M059J (cell line): ENCODE measurements at places on chromosomes 7 and 10. TPM values are rescaled to one million over a fixed set of nuclear protein-coding genes. Genes with fewer than 3 reads are reported as not detected.

The TMEM229A gene
- not detected in 2 replicates for total RNA-seq

The HOXA2 gene
- total RNA-seq, result 1.7 and 2.2 TPM in 2 replicates

The PPP1R3C gene
- total RNA-seq, result 15.9 and 18.1 TPM in 2 replicates

The MYH16 gene
- 0.05 and 0.34 TPM in 2 replicates for total RNA-seq

The EFCAB10 gene
- total RNA-seq, result 0.39 TPM in 1 of 2 replicates, not detected in the other

The HOXA9 gene
- 66.1 and 66.8 TPM in 2 replicates for total RNA-seq

The NUPR2 gene
- not detected in 2 replicates for total RNA-seq

The CYREN gene
- total RNA-seq, result 49.5 and 62.2 TPM in 2 replicates

The LAMB1 gene
- total RNA-seq, result 112 and 225 TPM in 2 replicates

The OR2A7 gene
- total RNA-seq, result 0.07 and 0.98 TPM in 2 replicates

The ADAM22 gene
- 0.74 and 1.4 TPM in 2 replicates for total RNA-seq

The SLC26A3 gene
- total RNA-seq, result not detected in 2 replicates

The PTPRZ1 gene
- not detected in 2 replicates for total RNA-seq

The MACROH2A2 gene
- total RNA-seq, result 2.1 TPM in 2 replicates

The GIMAP4 gene
- total RNA-seq, result not detected in 2 replicates

The PRPF18 gene
- total RNA-seq, result 15.3 and 16.7 TPM in 2 replicates

The CYP2C19 gene
- total RNA-seq, result not detected in 2 replicates

The FASTK gene
- total RNA-seq, result 73.7 and 97.9 TPM in 2 replicates

The PRLHR gene
- total RNA-seq, result not detected in 2 replicates
